ENCODE measurements at places on chromosomes 3 and 15.

DNA sequence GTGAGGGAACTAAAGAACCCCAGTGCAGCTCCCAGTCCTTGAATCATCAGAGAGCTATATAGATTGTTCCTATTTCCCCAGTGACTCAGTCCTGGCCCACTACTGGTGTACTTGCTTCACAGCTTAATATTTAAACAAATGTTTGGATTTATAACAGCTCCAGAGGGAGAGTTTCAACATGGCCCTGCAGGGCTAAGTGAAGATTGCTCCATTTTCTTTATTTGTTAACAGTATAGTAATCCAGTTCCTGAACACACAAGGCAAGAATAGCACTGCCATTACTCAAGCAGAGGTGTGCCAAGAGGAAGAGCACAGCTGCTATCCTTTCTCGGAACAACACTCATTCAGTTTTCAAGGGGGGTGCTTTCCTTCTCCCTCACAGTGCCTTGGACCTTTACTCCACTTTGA is 6.5 kb downstream of the SQOR start:
- DNase-seq, result no peak

DNA sequence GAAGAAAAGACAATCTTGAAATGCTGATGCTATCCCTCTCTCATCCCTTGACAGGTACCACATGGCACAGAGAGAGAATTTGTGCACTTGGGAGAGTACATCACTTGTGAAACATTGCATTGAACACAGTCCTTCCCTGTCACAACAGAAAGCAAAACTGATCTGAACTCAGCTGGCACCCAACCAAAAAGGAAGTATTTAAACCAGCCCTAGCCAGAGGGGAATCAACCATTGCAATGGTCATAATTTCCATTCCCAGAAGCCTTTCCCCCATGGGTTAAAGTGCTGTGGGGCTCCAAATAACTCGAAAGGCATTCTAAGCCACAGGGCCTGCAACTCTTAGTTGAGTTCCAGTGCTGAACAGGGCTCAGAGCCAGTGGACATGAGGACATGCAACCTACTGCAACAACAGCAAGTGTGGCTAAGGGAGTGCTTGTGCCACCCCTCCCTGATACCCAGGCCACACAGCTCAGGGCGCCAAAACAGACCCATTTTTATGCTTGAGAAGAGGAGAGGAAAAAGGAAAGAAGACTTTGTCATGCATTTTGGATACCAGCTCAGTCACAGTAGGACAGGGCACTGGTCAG is 530.8 kb upstream of the BCHE start:
- no peak for DNase-seq

GRCh38 chr3:69009559-69010410 is 3.7 kb downstream of the EOGT start:
- no peak for DNase-seq

GRCh38 chr3:73399106-73399505 is 225.6 kb downstream of the PDZRN3 start:
- DNase-seq, result no peak

- no peak for DNase-seq
These were observed 1297.9 kb downstream of the ROBO2 start for GRCh38 chr3:78337801-78338211.

DNA sequence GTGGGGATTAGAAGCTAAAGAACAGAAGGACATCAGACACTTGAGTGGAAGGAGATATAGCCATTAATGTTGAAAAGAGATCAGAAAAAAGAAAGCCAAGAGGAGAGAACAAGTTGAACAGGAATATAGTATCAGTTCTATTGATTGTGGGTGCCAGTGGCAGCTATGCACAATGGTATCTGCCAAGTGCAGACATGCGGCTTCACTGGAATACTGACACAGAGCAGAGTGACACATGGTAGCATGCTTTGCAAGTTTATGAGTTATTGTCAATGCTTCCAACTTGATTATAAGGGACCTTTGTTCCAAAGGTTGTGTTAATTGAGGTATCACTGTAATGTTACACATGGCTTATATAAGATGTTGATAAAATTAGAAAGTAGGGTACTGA is 42.0 kb upstream of the TP63 start:
- no peak for DNase-seq

- no peak for DNase-seq
These were observed 71.0 kb upstream of the GALNT15 start for GRCh38 chr3:16103472-16103871.

DNA sequence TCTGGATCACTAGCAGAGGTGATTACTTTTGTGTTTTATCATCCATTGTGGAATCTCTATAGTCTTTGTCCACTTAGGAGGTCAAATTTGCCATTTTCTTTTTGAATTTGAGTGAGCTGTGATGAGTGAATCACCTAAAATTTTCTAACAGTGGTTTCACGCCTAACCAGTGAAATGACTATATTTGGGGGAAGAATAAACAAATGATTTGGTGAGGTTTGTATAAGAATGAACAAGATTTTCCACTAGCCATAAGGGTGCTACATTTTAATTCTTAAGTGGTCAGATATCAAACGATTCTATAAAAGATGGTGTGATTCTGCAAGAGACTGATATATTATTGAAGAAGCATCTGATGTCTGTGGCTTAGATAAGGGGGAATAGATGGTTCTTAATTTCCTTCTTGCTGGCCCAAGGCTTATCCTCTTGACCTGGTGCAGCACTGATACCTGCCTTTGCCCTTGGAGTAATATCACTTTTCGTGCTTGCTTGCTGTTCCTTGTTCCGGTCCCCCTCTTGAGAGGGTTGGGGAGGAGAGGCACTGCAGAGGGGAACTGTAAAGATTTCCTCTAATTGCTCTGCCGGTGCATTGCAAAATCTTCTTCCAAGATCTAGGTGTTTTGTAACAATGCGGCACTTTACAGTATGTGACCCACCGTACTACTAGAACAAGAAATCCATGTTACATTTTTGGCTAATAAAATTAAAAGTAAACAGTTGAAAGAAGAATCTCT is 14.5 kb downstream of the C3orf20 start:
- no peak for DNase-seq

- DNase-seq, result no peak
These were observed 284.9 kb upstream of the TBL1XR1 start for GRCh38 chr3:177482048-177482691.

GRCh38 chr3:183464480-183464879 is 36.1 kb upstream of the MCF2L2 start:
- no peak for DNase-seq

DNA sequence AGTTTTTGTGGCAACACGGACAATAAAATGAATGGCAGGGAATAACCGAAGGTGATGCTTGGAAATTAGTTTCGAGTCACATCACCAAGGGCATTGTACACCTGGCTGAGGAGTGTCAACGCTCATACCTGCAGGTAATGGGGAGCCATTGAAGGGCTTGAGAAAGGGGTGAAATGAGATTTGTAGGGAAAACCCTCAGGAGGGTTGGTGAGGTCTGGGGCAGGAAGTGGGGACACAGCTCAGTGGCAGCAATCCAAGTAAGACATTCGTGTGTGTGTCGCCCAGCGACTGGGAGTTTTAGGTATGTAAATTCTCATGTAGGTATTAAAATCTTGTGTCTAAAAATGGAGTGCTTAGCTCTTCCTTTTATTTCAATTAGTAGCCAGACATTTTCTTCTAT is 14.3 kb downstream of the PARP14 start:
- DNase-seq, result no peak

DNA sequence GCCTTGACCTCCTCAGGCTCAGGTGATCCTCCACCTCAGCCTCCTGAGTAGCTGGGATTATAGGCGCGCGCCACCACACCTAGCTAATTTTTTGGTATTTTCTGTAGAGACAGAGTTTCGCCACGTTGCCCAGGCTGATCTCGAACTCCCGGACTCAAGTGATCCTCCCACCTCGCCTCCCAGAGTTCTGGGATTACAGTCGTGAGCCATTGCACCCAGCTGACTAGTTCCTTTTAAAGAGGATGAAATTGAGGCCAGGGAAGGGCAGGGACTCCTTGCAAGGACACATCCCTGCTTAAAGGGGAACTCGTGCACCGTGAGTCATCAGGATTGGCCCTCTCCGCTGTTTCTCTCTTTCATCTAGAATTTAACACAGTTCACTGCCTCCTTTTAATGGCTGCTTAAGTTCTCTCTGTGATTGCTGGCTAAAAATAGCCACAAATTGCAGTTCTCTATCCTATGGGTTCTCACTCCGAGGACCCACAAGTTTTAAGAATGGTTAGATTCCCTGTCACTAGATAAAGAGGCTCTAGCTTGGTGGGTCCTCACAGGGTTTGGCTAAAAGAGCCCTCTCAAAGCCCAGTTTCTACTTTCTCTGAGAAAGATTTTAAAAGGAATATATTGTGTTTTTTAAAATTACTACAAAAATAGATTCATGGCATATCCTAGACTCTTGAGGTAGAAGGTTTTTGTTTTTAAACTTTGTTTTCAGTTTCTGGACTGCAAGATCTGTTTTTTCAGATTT is 1.4 kb downstream of the CRTAP start:
- peak; percentile 40 for DNase-seq

- DNase-seq, result no peak
These were observed 79.8 kb downstream of the RFTN1 start for GRCh38 chr3:16433701-16434151.

DNA sequence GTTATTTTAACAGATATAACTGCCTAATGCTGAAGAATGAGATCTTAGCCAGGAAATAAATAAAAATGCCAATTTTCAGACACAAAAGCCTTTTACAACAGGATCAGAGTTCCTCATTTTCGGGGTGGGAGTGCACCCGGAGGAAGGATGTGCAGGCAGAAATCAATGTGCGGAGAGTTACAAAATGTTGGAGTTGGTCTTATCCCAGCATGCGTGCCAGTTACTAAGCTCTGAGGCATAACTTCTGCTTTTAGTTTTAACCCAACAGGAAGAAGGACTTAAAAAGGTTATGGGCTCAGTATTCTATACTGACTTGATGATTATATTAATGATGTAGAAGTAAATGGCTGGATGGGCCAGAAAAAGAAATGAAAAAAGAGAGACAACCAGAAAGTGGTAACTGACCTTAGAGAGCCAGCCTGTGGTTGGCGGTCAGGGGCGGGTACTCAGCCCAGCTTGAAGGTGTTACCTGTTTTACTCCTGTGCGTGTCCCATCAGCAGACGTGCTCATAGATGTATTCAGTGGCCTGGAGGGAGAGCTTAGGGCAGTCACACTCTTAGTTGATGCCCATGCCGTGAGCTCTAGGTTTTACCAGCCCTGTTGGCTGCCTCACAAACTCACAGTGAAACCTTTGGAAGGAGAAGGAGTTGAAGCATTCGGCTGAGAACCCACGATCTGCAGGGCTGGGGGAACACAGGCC is 164.7 kb downstream of the SV2B start:
- no peak for DNase-seq

DNA sequence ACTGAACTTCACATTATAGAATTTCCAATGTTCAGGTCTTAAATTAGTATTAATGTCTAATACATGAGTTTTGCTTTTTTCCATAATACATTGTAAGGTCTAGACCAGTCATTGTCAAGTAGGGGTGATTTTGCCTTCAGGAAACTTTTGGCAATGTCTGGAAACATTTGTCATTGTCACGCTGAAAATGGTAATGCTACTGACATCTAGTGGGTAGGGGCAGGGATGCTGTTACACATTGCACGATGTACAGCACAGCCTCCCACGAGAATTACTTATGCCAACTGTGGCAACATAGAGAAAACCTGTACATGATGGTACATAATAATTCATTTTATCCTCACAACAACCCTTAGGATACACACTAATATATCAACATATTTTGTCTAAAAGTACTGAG is 384.1 kb downstream of the CADM2 start:
- DNase-seq, result peak; percentile 32

DNA sequence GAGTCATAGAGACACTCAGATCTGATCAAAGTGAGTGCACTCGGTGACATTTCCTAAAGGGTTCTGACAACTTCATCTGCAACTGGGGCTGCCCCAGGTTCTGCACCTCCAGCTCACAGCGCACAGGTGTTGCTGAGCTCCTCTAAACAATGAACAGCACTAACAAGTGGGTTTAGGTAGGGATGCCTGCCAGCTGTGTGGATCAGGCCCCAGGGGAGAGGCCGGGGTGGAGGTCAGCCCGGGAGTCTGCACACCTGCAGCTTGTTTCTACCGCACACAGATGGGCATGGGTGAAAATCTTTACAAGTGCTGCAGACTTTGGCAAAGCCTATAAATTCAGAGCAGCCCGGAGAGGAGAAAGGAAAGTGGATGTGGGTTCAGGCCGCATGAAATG is 355 bp downstream of the FBXW12 start:
- DNase-seq, result no peak

- DNase-seq, result no peak
These were observed 129.8 kb downstream of the ZNF385D start for GRCh38 chr3:21621181-21621651.

GRCh38 chr3:170424879-170425278 is 6.2 kb downstream of the CLDN11 start:
- DNase-seq, result no peak

- no peak for DNase-seq
These were observed 613.4 kb downstream of the MCTP2 start for GRCh38 chr15:94844538-94845389.

DNA sequence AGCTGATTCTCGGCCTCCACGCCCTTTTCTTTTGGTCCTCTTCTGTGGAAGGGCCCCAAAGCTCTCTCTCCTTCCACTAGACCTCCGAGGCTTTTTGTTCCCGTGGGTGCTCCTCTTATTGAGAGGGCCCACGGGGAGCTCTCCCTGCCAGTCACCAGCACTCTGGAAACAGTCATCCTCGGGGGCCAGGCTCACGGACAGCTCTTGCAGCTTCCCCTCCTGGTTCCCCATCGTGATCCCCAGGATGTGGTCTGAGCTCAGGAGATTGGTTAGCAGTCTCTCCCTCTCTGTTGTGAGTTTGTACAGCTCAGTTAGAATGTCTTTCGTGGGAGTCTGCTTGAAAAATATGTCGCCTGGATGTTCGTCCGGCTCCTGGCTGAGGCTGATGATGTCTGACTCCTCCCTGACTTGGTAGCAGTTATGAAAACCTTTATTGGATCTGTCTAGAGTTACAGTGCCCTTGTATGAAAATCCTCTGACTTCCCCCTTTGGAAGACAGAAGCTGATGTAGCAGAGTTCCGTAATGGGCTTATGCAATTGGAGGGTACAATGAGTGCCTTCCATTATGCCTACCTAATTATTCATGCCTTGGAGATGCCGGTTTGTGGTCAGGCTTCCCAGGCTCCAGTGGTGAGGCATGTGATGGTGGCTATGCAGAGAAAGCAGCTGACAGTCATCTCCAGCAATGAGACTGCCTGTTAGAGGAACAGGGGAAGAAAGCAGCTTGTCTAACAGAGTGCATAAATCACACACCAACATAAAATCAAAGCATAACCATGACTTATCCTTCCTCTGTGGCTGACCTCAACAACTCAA is 40.0 kb downstream of the FMN1 start:
- DNase-seq, result peak; percentile 24

GRCh38 chr3:160804762-160805161 is 48.7 kb downstream of the PPM1L start:
- no peak for DNase-seq
